ENCODE measurements at places on chromosomes 1 and 21. TPM values are rescaled to one million over a fixed set of nuclear protein-coding genes. Genes with fewer than 3 reads are reported as not detected.

The MMP23B gene
- 0.59 TPM for total RNA-seq

The TCHHL1 gene
- total RNA-seq = not detected

The RPE65 gene
- not detected for total RNA-seq

The PDZK1IP1 gene
- not detected for total RNA-seq

Data from osteoblast (primary cell).